ENCODE measurements at places on chromosomes 7 and 10.
A peak's percentile ranks its signal among the peaks of the same experiment; 100 is the strongest.

GRCh38 chr7:110400411-110400810, 690.5 kb upstream of the LRRN3 start:
- no peak for DNase-seq

GRCh38 chr7:94294471-94295131, 100.1 kb upstream of the COL1A2 start:
- DNase-seq, result no peak

DNA sequence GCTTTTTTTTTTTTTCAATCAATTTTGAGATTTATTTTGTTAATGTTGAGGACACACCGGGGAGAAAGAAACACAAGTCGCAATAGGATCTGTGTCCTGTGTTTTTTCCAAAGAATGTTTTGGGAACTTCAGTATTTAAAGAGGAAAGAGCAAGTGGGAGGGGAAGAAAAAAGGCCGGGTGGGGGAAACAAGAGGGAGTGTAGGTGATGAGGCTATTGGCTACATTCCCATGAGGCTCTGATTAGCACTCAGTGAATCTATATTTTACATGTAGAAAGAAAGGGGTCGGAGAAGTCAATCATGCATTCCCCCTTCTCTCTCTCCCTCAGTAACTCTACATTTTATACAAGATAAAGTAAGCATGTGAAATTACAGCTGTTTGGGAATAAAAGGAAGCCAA, 4.1 kb downstream of the ZNF680 start:
- no peak for DNase-seq

GRCh38 chr10:75876710-75877109, 445.3 kb downstream of the LRMDA start:
- DNase-seq, result peak; percentile 9

- DNase-seq, result peak; percentile 94
Observed at GRCh38 chr7:69738396-69738951, 140.2 kb downstream of the AUTS2 start.

DNA sequence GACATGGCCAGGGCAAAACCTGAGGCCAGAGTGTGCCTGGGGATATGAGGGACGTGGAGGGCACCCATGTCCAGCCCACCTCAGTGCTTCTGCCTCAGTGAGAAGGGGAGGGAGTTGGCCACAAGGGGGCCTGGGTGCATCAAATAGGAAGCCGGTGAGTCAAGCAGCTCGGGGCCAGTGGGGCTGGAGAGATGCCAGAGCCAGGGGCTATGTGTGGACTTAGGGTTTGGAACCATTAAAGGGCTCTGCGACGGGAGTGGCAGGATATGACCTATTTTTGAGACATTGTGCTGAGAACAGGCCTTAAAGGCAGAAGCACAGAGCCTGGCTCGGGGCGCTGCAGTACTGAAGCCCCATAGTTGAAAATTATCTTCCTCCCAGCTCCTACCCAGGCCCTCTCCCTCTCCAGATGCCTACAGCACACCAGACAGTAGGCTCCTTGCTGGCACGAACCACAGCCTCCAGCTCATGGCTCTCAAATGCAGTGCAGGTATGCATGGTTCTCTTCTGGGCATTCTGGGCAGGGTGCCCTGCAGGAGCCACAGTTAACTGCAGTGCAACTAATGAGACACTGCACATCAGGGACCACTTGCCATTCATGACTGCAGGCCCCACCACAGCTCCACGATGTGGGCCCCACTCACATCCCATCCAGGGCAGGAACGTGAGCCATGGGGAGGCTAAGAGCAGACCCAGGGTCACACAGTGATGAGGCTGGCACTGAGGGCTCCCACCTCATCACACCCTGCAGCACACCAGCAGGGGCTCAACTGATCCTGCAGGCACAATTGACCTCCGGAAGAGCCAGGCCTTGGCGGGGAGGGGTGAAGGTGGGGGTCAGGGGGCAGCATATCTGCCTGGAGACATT, 7.2 kb upstream of the PGAM2 start:
- DNase-seq, result peak; percentile 74

- no peak for DNase-seq
Observed at GRCh38 chr7:909358-910329, 33.3 kb downstream of the GET4 start.

DNA sequence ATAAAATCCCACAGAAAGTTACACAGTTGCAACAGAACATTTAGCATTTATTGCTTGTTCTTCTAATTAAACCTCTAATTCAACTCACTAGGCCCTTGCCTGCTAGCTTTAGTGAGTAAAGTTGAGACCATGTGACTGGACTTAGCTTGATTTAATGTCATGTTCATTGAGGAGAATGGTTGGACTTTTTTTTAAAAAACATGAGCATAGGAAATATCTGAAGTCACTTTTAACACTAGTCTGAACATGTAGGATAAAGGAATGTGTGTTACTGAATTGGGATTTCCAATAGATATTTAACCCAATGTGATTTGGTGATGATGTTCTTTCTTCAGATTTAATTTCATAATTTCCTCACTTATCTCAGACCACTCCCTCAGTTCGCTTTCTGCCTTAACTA, 24.6 kb upstream of the GLCCI1 start:
- no peak for DNase-seq
